ENCODE measurements at places on chromosomes 13 and 19.

- peak; percentile 87 for DNase-seq
Measured at GRCh38 chr19:1154731-1155351, 19.2 kb downstream of the SBNO2 start.

DNA sequence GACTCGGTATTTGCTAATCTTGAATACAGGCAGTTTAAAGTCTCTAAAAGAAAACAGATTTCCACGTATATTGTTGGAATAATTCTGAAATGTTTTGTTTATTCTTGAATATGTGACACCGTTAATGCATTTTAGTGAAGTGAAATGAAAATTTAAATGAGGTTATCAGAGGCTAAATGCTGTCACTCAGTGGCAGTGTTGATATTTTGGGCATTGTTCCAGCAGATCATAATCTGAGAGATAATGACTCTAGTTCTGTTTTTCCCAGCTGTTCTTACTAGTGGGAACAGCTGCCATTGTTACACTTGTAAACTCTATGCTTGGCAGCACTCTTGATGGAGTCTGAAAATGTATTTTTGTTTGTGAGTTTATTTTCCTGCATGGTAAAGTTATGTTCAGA lies 365.6 kb upstream of the SLC10A2 start:
- no peak for DNase-seq

DNA sequence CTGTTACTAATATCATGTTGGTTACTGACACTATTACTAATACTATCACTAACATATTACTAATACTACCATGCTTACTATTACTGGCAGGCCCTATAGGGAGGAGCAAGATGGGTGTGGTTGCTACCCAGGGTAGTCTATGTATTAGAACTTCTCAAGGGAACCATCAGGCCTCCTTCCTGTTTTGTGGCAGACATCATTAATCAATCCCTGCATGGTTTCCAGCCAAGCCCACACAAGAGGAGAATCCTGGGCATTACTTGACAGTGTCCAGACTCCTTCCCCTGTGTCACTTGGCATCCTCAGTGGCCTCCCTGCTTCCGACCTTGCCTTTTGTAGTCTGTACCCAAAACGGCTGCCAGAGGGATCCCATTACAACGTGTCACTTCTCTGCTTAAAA lies 8.9 kb downstream of the HAS1 start:
- peak; percentile 67 for DNase-seq

DNA sequence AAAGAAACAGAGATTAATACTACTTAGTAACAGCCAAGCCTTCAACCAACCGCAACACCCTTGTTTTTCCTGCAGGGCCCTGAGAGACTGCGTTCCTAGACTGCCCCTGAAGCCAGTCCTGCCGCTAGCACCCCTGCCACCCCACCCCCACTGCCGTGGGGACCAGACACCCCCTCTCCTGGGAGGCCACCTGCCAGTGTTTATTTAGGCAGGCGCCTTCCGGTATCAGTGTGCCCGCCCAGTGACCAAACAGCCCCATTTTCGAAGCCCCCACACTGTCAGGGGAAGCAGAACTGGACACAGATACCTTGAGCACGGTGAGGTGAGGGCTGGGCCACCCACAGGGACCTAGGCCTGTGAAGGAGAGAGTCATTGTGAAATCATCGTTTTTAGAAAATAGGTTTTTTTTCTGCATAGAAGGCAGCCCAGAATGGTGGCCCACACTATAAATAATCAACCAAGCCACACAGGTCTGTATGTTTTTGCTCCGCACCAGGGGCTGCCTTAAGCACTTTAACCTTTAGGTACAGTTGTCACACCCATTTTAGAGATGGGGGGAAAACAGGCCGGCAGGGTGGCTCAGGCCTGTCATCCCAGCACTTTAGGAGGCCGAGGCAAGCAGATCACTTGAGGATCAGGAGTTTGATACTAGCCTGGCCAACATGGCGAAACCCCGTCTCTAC lies 3.5 kb upstream of the TLE5 start:
- DNase-seq = no peak

DNA sequence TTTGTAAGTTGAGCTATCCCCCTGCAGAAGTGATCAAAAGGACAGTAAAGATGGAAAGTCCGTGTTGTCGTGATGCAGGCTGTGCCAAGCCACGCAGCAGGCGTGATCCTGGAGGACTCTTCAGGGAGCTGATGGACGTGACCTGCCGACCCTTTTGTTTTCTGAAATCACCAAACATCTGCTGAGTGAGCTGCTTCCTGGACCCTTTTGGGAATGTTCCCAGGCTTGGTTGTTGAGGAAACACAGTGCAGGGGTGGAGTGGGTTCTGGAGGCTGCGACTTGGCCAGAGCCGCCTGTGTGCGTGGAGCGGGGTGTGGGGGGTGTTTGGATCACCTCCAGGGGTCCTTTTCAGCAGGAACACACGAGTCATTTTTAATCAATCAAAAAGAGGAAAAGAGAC lies 15.4 kb upstream of the CPAMD8 start:
- DNase-seq = peak; percentile 78

GRCh38 chr19:17052439-17052838 lies 22.8 kb downstream of the HAUS8 start:
- peak; percentile 60 for DNase-seq

DNA sequence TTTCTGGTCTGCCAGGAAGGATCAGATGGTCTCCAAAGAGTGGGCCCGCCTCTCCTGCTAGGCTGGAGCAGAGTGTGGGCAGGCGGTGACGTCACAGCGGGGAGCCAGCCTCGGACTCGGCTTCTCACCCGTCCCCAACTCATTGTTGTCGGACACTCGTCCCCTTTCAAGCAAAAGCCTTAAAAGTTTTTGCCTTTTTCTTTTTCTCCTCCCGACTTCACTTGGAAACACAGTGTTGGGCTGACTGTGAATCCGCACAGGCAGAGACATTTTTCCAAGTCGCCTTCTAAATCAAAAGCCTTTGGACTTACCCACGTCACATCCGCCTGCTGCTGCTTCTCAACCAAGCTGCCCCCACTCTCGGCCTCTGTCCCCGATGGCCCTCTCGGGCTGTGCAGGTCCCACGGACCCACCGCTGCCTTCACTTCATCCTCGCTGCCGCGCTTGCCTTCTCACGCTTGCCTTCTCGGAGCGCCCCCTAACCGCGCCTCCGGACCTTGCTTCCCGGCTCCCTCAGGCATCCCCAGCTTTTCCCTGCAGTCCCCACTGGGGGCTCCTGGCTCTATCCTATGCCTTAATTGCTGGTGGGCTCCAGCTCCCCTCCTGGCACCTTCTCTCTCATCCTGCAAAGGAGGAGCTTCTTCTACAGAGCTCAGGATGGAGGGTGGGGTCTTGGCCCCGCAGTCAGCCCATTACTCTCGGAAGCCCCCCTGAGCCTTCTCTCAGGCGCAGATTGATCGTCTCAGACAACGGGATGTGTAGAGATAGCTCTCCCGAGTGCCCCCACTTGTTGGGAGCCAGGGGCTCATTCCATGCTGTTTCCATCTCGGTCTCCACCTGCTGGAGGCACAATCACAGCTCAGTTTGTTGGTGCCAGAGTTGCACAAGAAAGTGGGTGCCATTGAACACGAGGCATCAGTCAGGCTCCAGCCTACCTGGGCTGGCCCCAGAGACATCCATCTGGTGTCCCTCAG lies 3.9 kb upstream of the ZNF135 start:
- DNase-seq = peak; percentile 24

DNA sequence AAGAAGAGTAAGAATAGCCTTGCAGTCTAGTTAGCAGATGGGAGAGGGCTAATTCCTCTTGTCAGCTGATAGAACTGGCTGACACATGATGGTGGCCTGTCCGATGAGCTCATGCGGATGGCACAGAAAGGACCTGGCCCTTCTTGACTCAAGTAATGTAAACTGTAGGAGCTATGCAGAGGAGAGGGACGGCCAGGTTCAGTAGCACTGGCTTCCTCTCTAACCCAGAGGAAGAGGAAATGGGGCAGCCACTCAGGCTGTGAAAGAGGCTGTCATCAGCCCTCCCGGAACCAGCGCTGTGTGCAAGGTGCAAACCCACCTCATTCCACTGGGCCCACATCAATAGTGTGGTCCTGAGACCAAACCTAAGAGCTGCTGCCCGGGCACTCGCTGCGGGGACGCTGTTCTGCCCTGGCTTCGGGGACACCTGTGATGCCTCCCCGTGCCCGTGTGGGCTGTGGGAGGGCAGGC lies 30.8 kb upstream of the USE1 start:
- no peak for DNase-seq

- peak; percentile 64 for DNase-seq
Measured at GRCh38 chr13:73268306-73268705, 209.5 kb downstream of the KLF5 start.

GRCh38 chr19:872266-872951 lies 12.9 kb downstream of the CFD start:
- peak; percentile 59 for DNase-seq

- no peak for DNase-seq
Measured at GRCh38 chr13:25869941-25870340, 181.9 kb downstream of the SHISA2 start.

DNA sequence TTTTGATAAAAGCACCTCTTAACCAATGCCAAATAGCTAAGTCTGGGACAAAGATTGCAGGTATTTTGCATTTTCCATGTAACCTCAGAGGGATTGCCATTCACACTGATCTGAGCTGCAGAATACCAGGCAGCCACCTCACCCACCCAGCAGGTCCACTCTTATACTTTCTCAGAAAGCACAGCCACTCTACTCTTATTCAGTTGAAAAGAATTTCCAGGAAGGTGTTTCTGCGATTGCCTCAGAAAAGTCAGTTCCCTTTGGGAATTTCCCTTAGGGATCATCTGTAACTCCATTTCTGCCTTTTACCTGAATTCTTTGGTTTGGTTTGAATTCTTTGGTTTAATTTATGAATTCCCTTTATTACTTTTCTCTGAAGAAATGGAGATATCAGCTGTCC lies 904 bp upstream of the ALOX5AP start:
- DNase-seq = peak; percentile 43

DNA sequence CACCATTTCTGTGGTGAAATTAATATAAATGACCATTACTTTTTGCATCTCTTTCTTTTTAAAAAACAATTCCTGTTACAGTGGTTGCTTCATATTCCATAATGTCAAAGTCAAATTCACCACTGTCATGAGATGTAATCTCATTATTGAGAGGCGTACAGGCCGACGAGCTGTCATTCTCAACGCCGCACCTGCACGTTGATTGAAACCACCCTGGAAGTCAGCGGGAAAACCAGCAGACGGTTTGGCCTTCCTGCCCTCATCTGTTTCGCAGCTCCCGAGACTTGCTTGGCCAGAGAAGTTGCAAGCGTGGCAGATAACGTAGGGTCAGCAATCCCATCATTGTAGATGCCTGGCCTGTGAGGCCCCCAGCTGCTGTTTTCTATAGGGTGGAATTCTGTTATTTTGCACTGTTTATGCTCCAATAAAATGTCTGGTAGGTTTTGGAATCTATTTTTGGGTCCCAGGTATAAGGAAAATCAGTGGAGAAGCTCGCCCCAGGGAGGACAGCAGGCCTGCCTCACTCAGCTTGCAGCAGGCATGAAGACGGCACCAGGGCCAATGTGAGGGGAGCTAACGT lies 153.4 kb downstream of the SOX1 start:
- no peak for DNase-seq

- no peak for DNase-seq
Measured at GRCh38 chr13:28555096-28555495, 60.2 kb upstream of the FLT1 start.

DNA sequence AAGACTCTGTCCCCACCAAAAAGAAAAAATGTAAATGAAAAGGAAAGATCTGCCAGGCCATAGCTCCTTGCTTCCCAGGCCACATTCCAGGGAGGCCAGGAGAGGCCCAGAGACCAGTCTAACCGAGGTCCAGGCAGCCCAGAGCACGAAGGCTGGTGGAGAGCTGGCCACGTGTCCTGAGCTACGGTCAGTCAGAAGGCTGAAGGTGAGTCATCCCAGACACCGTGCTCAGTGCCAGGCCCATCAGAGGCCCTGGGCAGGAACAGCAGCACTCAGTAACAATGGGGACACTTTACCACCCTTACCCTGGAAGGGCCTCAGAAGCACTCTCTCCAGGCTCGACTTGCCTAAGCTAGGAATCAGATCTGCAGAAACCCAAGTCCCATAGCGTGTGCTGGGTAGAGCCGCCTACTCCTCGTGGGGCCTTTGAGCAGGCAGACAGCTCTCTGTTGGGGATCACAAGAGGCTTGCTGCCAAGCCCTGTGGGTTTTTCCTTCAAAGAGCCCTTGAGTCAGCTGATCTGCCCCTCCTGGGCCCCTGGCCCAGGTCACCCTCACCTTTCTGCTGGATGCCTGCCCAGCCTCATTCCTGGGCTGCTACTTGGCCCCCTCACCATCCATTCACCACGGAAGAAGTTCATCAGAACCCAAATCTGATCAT lies 11.6 kb upstream of the DNMT1 start:
- peak; percentile 69 for DNase-seq

DNA sequence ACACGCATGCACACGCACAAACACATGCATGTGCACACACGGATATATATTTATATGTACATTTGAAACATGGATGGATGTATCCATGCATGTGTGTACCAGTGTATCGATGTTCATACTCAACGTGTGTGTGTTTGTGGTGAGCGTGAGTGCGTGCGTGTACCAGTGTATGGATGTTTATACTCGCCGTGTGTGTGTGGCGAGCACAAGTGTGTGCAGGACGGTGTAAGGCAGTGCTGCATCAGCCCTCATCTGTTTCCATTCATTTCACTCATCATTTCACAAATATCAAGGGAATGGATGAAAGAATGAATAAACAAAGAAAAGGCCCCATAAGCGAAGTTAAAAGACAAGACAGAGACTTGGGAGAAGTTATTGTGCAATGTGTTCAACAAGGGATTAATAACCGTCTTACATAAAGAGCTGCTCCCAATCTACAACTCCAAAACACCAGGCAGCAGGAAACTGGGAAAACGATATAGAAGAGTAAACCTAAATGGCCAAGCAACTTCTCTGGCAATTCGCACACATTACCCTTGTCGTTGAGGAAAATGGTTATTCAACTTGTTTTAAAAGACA lies 21.7 kb upstream of the MIER2 start:
- no peak for DNase-seq

- DNase-seq = no peak
Measured at GRCh38 chr13:114002009-114002544, 28.2 kb upstream of the C13orf46 start.

- DNase-seq = no peak
Measured at GRCh38 chr13:50129081-50129705, 113.9 kb downstream of the KCNRG start.

DNA sequence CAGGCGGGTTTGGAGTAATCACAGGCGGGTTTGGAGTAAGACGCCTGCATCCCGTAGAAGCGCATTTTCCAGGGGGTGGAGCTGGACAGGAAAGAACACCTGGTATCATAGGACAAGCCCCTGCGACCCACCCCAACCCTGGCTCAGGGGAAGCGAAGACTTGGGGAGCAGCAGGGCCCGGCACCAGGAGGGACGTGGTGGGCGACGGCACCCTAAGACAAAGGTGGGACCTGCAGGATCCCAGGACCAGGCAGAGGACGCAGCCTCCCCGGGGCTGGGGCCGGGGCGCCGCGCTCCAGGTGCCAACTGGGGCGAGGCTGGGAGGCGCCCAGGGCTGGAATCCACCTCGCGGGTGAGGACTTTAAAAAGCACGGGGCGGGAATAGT lies 520 bp downstream of the ZNF600 start:
- DNase-seq = no peak

Measured in fibroblast of mammary gland (primary cell).